ENCODE measurements at places on chromosomes 11 and 22.
A peak's percentile ranks its signal among the peaks of the same experiment; 100 is the strongest.

GRCh38 chr11:9313648-9314290, 624 bp downstream of the TMEM41B start:
- peak; percentile 47 for DNase-seq

DNA sequence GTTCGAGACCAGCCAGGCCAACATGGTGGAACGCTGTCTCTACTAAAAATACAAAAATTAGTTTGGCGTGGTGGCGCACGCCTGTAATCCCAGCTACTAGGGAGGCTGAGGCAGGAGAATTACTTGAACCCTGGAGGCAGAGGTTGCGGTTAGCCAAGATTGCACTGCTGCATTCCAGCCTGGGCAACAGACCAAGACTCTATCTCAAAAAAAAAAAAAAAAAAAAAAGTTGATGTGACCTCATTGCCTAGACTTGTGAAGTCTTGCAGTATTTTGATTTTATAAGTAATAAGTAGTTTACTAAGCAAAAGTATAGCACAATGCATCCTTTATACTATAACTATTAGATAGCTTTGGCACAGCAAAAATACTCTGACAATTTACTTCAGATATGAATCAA, 9.9 kb upstream of the CUL5 start:
- no peak for DNase-seq

DNA sequence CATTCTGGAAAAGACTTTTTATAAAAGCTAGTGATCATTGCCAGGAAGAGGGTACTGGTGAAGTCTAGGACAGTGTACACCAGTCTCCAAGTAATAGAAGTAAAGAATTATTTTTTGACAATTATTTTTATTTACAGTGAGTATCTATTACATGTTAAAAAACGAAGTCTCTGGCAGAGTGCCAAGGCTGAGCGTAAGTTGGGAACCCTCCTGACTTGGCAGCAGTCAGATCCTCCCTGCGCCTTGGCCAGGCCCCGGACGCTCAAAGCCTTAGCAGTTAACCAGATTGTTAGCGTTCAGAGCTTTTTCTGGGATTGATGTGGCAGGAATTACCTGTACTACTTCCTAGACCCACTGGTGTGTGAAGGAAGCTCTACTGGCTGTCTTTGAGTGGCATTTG, 38.1 kb upstream of the CTTN start:
- no peak for DNase-seq

DNA sequence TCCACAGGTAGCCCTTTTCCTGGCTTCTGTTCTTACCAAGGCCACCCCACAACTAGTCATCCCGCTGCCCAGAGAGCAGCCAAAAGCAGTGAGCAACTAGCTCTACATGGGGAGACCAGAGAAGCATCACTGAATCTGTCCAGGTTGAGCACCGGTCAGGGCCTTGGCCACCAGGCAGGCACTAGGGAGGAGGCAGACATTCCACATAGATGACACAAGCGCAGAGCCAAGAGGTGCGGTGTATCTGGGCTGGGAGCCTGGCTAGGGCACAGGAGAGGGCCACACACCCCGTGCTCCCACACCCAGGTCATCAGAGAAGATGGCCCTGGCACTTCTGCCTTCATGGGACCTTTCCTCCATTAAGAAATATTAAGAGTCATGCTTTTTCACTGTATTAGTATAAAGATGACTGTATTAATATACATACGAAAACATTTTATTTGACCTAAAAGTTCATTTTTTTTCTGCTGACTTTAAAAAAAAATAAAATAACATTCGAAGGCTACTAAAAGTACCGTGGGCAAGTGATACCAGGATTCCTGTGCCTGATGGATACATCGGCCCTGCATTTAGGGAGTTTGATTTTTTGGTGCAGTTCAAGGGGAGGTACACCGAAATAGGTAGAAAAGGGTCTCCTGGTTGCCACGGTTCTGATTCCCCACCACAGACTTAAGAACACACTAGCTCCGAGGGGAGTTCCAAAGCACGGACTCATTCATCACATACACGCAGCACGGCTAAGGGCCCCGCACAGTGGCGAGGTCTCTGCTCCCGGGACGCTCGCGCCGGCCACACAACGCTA, 1.2 kb downstream of the DGCR2 start:
- no peak for DNase-seq

DNA sequence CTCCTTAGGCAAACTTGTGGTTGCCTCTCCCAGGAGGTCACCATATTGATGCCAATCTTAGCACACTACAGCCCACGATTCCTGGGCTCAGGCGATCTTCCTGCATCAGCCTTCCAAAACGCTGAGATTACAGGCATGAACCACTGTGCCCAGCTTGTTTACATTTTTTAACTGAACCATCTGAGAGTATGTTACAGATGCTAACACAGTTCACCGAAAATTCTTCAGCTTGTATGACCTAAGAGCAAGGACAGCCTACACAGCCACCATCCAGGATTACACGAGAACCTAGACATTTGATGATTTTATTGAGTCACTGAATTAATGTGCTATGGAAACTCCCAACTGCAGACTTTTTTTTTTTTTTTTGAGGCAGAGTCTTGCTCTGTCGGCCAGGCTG, 5.8 kb upstream of the LGALS1 start:
- DNase-seq, result no peak

GRCh38 chr11:57648801-57649735, 644 bp downstream of the YPEL4 start:
- no peak for DNase-seq

DNA sequence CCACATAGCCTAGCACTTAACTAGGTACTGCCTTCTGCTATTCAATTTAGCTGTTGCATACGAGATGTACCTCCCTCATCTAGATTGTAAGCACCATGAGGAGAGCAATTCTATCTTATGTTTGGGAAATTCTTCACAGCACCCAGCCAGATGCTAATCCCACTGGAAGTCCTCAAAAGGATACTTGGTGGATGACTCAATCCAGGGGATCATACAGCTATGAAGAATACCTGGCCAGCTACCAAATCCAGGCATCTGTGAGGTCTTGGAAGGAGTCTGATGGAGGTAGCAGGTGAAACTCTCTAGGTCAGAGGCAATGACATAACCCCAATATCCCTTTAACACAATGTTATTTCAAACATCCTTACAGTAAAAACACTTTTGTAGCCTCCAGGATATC, 167.8 kb upstream of the NCAM1 start:
- DNase-seq, result no peak

GRCh38 chr11:66619080-66619554, 2.7 kb downstream of the RBM14 start:
- DNase-seq, result peak; percentile 60

DNA sequence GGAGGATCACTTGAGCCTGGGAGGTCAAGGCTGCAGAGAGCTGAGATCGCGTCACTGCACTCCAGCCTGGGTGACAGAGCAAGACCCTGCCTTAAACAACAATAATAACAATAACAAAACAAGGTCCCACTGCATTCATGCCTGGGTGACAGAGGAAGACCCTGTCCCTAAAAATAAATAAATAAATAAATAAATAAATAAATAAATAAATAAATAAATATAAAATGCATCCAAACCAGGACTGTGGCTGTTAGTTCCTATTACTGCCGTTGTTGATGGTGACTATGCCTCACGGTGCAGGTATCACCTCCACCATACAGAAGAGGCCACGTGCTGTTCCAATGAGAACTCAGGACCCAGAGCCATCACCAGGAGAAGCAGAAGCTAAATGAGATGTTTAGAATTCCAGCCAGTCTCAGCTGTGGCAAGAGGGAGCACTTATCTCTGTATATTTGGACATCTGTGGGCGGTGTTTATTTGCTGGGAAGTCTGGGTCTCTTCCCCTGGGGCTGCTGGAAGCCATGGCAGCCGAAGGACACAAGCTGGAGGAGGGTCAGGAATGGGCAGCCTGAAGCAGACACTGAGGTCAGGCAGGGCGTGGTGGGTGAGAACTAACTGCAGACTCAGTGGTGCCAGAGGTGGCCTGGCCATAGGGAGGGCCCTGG, 21.6 kb downstream of the C11orf86 start:
- no peak for DNase-seq

DNA sequence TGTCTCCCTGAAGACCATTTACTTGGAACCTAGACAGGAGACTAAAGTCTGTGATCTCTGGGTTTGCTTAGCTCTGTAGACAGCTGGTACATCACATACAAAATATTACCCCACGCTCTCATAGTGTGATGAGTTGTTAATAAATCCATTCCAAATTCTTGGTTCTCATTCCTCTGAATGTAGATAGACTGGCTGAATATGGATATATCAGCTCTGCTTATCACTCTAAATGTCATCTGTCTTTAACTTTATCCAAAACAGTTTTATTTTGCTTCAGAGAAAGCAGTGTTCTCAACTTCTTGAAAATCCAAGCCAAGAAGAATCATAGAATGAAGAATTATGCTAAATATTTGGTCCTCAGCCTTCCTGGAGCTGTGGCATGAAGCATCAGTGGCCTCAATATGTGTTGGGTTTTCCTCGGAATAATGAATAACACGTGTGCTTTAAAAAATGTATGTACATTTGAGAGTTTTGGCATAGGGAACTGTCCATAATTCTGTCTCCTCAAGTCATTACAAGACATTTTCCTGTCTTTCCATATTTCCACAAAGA, 10.5 kb upstream of the LDLRAD3 start:
- no peak for DNase-seq

DNA sequence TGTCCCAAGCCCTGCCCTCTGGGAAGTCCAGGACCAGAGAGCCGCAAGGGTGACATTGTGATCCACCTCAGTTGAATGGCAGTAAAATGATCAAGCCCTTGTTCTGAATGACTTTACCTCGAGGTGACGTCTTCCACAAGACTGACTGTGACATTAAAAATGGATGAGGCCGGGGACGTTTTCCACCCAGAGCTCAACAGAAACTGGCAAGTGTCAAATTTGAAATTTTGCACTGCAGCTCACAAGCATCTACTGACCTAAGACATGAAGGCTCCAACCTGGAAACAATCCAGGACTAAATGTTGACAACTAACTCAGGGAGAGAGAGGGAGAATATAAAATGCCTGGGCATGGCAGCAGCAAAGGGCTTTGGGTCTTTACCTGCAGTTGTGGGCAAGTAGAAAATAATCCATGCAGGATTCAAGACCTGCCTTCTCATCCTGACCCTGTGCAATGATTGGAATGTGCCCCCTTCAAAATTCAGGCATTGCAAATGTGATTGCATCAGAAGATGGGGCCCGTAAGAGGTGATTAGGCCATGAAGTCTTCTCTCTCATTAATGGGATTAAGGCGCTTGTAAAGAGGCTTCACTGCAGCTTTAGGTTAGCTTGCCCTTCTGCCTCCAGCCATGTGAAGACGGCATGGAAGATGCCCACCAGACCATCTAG, 33.6 kb upstream of the CLMP start:
- no peak for DNase-seq

DNA sequence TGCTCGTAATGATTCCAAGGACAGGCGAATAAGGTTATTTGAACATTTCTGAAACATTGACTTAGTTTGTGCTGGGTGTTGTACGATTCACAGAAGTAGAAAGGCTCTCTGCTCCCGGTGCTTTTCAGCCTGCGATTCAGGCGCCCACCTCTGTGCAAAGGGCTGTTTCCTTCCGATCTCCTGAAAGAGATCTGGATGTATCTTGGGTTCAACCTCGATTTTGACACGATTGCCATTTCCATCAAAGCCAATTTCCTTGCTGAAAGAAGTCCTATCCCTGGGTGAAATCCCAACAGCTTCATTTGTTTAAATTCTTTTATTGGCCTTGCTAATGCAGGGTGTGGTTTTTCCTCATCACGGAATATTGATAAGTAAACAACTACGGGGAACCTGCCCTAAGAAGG, 1.1 kb upstream of the ZC3H12C start:
- peak; percentile 4 for DNase-seq

- DNase-seq, result no peak
These were observed 32.9 kb upstream of the KLHL35 start for GRCh38 chr11:75465701-75466531.

GRCh38 chr11:62497132-62497801, 49.3 kb downstream of the AHNAK start:
- DNase-seq, result peak; percentile 85

DNA sequence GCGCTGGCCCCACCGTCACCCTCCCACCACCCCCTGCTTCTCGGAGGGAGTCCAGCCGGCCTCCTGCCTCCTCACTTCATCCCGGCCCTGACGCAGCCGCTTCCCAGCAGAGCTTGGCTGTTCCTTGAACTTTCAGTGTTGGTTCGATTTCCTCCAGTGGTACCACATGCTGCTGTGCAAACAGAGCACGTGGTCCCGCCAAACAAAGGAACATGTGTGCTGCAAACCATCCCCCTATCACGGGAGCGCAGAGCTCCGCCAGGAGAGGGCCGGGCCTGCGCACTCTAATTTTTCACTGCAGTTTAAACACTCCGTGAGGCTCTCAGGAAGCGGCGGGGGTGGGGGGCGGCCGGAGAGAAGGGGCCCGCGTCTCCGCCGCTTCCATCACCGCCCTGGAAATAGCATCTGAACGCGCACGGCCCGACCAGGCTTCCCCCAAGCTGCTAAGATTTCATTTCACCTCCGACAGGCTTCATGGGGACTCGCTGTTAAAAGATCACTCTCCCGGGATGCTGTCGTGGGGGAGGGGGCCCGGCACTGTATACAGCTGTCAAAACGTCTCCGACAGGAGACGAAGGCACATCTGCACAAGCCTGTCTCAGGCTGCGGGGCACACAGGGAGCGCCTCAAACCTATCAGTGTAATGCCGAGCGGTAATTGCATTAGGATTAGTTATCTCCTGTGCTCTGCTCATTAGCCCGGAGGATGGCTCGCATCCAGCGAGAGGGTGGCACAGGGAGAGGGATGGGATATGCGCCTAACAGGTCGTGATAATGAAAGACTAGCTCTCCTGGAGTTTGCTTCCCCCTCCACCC, 269.9 kb upstream of the SORL1-AS1 start:
- no peak for DNase-seq

DNA sequence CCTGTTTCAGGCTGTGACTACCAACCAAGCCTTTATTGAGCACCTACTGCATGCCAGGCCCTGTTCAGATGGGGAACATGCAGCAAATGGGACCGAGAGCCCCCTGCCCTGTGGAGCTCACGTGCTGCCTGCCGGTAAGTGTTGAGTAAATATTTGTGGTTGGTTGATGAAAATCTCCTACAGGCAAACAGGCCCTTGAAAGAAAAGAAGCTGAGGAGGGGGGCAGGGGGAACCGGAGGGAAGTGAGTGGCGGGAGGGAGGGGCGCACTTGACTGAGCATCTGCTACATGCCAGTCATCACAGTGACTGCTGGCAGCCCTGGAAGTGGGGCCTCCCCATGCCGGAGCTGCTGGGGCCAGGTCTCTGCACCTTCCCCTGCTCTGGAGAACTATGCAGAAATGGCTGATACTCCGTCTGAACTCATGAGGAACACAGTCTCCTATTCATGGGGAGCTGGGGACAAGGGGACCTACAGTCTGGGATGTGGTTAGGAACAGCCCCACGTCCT, 34.2 kb downstream of the MACROD1 start:
- no peak for DNase-seq

GRCh38 chr11:128669506-128670270, 24.2 kb upstream of the FLI1 start:
- DNase-seq, result peak; percentile 37

- DNase-seq, result no peak
These were observed 32.9 kb downstream of the SCUBE1 start for GRCh38 chr22:43310311-43310710.

DNA sequence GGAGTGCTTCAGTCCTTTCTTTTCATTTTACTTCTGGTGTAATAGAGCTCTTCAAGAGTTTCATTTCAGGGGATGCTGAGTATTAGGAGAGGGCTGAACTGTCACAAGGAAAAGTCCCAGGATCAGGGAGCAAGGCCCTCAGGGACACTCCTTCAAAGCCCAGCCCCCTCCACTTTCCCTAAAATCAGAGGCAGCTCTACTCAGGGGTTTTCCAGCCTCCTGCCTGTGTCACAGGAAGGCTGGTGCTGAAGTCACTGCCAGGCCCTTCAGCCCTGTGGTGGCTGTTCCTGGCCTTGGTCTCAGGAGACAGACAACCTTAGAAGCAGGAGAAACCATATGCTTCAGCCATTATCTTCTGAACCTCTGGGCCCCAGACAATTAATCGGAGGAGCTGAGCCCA, 36.4 kb upstream of the KIRREL3 start:
- DNase-seq, result no peak

Data from NB4 (cell line).